ENCODE measurements at places on chromosomes 11 and 22.

GRCh38 chr11:120932305-120932915, 91.5 kb upstream of the TBCEL start:
- no peak for DNase-seq

DNA sequence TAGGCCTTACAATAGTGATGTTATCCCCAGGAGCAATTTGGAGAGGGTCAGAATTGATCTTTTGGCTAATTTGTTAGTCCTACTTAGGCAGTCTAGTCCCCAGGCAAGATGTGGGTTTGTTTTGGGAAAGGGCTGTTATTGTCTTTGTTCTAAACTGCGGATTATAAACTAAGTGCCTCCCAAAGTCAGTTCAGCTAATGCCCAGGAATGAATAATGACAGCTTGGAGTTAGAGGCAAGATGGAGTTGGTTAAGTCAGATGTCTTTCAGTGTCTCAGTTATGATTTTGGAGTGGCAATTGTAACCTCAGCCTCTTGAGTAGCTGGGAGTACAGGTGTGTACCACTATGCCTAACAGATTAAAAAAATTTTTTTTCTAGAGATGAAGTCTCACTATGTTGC, 7.3 kb upstream of the CLNS1A start:
- no peak for DNase-seq

DNA sequence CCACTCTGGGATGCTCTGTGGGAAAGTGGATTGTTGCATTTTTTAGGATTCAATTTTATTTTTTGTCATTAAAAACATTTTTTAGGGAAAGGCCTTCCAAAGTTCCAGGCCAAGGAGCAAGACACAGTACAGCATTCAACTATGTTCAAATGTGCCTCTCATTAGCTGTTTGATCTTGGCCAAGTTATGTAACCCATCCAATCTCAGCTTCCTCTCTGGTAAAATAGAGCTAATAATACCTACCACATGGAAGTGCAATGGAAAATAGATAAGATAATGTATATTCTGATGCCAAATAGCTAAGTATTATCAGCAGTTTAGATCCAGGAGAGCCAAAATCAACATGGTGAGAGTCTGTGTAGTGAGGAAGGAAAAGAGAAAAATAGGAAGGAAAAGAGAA, 220.3 kb upstream of the SESN3 start:
- no peak for DNase-seq

DNA sequence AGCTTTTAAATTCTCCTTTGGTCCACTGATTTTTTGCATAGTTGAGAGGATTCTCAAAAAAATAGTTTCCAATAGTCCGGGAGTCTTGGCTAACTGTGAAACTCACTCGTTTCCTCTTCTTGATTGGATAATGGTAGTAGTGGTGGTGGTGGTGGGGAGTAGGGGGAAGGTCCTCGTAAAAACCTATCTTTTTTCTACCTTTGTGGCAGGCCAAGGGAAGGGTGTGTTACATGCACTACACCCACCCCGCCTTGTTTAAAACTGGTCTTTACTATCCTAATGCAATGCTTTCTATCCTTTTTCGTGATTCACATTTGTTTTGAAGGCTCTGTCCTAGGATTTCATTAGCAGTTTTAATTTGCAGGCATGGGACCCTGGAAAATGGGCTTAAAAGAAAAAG, 4.8 kb downstream of the TEAD1 start:
- no peak for DNase-seq

GRCh38 chr11:122749005-122749687, 89.2 kb upstream of the CRTAM start:
- DNase-seq, result no peak

DNA sequence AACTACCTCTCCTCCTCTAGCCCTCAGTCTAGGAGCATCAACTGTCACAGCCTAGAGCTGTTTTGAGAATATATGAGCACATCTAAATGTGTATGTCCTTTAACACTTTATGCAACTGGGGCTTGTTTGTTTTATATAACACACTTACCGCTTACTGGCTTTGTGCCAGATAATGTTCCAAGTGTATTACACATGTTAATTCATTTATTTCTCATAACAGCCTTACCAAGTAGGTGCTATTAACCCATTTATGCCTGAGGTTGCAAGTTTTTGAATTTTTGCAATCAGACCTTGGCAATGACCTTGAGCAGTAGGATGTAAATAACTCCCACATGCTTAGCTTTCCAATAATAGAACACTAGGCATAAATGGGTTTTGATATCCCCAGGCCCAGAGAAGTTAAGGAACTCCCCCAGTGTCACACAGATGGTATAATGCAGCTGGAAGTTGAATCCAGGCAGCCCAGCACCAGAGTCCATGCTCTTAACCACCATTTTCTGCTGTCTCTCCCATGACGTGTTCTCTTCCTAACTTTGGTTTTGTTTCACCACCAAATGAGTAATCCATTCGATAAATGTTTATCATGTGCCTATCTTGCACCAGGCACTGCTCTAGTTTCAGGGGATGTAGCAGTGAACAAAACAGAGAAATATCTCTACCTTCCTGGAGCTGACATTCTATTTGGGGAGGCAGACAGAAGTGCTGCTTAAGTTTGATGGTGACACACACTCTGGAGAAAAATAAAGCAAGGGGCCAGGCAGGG, 23.1 kb downstream of the PRDM11 start:
- no peak for DNase-seq

DNA sequence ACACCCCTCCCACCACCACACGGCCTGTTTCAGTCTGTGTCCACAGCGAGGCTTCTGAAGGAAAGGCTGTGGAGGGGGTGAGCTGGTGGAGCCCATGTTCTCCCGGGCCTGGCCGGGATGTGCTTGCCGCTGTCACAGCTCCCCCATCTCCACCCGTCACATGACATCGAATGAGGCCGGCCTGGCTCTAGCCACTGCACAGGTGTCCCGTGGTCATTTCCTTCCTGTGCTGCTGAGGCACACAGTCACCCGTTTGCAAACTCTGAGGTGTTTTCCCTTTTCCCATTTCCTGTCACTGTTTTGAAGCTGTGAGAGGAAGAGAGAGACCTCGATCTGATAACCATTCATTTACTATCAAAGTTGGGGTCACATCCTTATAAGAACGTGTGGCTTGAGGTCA, 55.7 kb upstream of the CLDN5 start:
- no peak for DNase-seq

DNA sequence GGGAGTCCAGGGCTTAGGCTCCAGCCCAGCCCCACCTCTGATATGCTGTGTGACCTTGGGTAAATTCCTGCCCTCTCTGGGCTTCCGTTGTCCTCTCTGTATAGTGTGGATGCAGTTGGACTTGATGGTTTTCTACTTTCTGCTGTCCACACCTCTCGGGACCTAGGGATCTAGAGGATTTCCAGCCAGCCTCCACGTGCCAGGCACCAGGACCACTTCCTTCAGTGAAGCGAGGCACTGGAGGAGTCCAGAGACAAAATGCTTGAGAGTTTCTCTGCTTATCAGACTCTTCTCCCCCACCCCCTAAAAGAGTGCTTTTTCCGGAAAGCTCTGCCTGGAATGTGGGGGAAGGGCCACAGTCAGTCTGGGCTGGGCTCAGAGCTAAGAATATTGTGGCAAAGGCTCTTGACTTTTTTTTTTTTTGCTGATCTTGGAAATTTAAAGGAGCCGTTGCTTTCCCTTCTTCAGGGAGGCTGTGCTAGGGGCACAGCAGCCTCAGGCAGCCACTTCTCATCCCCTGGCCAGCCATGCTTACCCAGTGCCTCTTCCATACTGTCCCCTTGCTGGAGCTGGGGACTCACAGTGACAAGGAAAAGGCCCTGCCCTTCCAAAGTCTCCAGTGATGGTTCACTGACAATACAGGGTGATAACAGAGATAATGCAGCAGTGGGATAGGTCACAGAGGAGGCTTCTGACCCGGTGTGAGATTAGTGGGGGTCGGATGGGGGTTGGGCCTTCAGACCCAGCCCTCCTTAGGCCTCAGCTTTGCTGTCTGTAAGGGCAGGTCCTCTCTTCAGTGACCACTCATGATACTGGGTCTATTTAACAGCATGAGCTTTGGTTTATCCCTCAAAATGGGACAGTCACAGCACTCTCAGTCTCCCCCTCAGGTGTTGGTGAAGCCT, 2.9 kb upstream of the SERPINH1 start:
- DNase-seq, result no peak

DNA sequence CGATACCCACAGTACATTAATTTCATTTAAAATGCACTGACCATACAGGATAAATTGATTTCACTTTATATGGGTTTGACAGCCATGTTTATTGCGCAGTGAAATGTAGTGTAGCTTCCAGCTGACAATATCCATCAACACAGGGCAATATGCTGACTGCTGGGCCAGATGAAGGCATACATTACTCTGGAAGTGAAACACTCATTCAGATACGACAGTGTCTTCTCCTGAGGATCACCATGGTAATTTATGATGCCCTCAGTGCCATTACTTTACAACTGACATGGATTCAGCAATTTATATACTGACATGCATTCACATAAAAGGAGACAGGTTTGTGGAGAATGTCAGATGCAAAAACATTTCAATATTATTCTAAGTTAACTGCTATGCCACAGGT, 365.1 kb downstream of the SOX6 start:
- DNase-seq, result no peak

DNA sequence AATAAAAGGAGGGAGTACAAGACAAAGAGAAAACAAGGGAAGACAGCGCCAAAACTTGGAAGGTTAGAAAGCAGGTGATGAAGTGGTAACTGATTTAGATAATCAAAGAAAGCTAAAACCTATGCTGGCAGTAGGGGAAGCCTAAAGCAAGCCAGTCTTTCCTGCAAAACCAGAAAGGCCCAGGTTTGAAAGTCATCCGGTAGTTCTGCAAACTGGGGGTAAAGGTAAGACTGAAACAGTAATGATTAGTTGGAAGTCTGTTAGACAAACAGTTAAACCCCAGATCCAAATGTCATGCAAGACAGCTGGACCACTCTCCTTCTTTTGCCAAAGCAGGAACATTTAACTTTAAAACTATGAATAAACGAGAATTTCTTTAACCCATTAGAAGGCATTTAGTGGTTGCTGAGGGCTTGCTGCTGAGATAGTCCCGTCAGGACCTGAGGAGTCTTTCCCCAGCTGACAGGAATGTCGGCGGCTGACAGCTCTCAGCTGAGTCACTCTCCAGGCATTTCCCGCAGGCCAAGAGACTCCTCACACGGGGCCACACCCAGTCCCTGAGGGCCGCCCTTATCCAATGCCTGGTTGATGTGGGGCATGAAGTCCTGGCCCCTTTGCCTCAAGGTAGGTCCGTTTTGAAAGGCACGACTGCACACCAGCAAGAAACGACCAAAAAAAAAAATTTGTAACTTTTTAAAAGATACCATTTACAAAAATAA, 36.3 kb upstream of the CFAP300 start:
- DNase-seq, result peak; percentile 14

GRCh38 chr11:121472312-121472711, 19.5 kb upstream of the SORL1-AS1 start:
- no peak for DNase-seq

- DNase-seq, result no peak
Measured at GRCh38 chr11:110763249-110764011, 51.2 kb upstream of the ARHGAP20 start.

- DNase-seq, result no peak
Measured at GRCh38 chr22:19916941-19917340, 24.6 kb upstream of the COMT start.

- no peak for DNase-seq
Measured at GRCh38 chr11:62195945-62196344, 5.9 kb downstream of the SCGB1D1 start.

DNA sequence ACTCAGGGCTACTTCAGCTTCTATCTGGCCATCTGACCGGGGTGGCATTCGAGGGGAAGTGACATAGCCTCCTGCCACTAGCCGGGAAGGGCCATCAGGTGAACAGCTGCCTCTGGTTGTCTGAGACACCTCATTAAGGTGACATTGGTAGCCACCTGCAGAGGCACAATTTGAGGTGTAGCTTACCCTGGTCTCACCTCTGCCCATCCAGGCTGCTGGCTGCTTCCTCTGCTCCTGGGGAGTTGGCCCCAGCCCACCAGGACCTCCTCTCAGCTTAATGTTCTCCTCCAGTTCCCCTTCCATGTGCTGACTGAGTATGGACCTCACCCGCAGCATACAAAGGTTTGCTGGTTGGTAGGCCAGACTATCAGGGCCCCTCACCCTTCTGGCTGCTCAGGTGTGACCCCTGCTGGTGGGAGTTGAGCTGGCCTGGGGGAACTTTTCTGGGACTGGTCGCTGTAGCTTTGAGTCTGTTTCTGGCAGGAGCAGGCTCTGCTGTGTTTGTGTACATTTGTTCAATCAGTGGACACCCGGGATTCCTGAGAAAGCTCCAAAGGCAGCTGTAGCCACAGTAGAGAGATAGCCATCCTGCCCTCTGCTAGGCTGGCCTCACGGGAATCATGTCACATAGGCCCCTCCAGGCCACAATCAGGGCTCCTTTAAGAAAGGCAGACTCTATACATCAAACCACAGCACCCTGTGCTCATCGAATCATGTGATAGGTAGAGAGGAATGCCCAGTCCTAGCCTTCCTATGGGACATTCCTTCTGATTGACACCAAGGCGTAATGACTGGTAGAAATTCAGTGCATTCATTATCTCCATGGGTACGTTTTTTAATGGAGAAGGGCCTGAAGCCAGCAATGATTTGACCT, 295.1 kb upstream of the PLET1 start:
- no peak for DNase-seq

DNA sequence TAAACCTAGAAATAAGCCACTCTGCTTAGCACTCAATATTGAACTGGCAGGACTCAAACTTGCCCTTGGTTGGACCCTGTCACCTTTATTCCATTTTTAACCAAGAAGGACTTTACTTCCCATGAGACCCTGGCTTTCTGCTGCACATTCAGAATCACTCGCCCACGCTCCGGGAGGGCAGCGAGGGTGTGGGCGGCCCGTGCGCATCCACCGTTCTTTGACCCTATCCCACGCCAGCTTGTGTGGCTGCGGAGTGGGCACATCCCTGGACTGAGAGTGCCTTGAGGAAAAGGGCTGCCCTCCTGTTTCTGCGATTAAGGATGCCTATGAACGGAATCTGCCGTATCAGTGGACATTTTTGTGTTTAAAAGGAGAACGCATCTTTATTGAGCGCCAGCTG, 39.6 kb downstream of the TRIM44 start:
- no peak for DNase-seq

- no peak for DNase-seq
Measured at GRCh38 chr11:64510759-64511158, 80.3 kb upstream of the SLC22A12 start.

DNA sequence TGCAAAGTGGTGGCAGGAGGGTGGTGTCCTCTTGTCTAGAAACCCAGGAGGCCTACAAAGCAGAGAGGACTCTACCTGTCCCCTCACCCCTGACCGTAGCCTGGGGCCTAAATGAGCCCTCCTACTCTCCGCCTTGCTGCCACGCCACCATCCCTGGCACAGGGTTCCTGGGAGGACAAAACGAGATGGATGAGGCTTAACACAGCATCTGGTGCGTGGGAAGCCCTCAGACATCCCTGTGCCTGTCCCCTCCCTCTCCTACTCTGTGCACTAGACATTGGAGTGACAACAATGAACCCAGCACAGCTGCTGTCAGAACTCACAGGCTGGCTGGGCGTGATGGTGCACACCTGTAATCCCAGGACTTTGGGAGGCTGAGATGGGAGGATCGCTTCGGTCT, 36.4 kb upstream of the DKK3 start:
- no peak for DNase-seq
